A549 treated with ZK216348 at 1 μM for 4 hours (cell line): ENCODE measurements at places on chromosomes 3 and 15. TPM values are rescaled to one million over a fixed set of nuclear protein-coding genes. Genes with fewer than 3 reads are reported as not detected.

Gene ANKRD34C
- total RNA-seq, result not detected in 5 replicates

Gene PLCH1
- total RNA-seq, result 0.83 to 1.2 TPM (median 1.0 TPM) in 5 replicates

Gene CNTN4
- total RNA-seq, result not detected in 5 replicates

Gene GLDN
- not detected in 5 replicates for total RNA-seq

Gene FSIP1
- 0.33 to 1.0 TPM (median 0.62 TPM) in 5 replicates for total RNA-seq

Gene ZPLD1
- 0.04 to 0.05 TPM in 2 of 5 replicates, not detected in the others for total RNA-seq

Gene MESP1
- total RNA-seq, result 1.1 to 10.2 TPM (median 5.1 TPM) in 5 replicates
